Left renal pelvis (tissue), 4 donors: ENCODE measurements at places on chromosomes 6 and 20. TPM values are rescaled to one million over a fixed set of nuclear protein-coding genes. Genes with fewer than 3 reads are reported as not detected.

Gene OPRL1
- polyA plus RNA-seq, result 1.4 TPM

Gene SH3BGRL2
- 32.2 TPM for polyA plus RNA-seq

Gene KCNK15
- polyA plus RNA-seq, result 0.09 TPM

Gene HEY2
- 6.9 TPM for polyA plus RNA-seq

Gene HSPA12B
- polyA plus RNA-seq, result 13.5 TPM

Gene TFAP2A
- polyA plus RNA-seq, result 30.2 TPM

Gene TINAG
- polyA plus RNA-seq, result 29.1 TPM

Gene BEND6
- 5.1 TPM for polyA plus RNA-seq

DNA sequence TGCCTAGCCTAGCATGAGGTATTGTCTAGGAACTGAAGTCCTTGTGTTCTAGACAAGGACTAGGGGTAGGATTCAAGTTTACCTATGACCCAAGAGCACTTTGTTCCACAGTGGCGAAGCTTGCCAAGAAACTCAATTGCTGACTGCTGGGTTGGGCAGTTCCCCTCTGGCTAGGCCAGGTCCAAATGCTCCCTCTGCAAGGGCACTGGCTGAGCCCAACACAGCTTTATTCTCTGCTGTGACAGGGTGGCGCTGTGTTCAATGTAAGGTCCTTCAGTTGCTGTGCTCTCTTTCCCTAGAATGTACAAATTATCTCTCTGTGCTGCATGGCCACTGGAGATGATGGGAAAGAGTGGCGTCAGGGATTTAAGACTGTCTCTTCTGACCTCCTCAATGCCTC, 950.8 kb downstream of the HACE1 start:
- no peak for DNase-seq

- no peak for DNase-seq
Measured at GRCh38 chr20:20744170-20744725, 31.8 kb upstream of the RALGAPA2 start.

GRCh38 chr6:89481695-89482094, 48.7 kb downstream of the ANKRD6 start:
- DNase-seq, result no peak

DNA sequence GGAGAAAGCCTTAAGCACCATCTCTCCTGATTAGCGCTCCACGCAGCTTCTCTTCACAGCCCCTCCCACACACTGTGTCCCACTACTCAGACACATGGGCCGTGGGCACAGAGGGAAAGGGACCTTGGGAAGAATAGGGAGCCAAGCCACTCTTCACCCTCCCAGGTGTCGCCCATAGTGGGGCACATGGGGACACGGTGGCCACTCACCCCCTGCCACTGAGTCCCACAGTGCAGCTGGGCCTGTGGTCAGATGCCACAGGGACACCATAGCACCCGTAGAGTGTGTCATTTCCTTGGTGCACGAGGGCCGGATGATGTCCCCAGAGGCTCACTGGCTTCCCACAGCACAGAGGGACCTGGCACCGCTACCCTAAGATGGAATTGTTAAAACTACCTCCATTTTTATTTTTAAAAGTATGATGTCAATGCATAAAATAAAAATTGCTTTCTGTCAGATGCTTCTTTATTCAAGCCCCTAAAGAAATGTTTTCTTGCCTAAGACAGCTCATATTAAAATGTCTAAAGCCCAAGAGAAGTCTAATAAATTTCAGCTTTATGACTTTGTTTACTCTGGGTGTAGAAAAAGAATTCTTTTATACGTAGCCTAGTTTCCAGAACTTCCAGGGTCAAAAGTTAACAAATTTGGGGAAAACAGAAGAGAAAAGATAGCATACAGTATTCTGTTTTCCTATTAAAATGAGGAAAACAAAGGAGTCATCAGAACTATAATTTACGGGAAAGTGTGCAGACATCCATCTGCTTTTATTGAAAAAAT, 191.0 kb upstream of the SNX9 start:
- no peak for DNase-seq

GRCh38 chr20:50491926-50492634, 18.1 kb upstream of the PTPN1 start:
- DNase-seq, result no peak

- DNase-seq, result no peak
Measured at GRCh38 chr6:123022975-123023374, 26.9 kb downstream of the CLVS2 start.

DNA sequence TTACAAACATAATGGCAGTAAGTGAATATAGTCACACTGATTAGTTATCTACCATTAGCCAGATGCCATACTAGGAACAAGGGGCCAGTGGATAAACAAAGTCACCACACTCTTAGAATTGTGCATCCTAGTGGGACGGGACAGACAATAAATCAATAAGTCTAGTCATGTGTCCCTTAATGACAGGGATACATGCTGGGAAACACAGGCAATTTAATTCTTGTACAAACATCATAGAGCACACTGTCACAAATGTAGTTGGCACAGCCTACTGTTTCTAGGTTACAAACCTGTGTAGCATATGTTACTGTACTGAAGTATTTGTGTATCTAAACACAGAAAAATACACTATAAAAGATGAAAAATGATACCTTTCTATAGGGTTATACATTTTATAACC, 123.0 kb upstream of the FAM184A start:
- no peak for DNase-seq

DNA sequence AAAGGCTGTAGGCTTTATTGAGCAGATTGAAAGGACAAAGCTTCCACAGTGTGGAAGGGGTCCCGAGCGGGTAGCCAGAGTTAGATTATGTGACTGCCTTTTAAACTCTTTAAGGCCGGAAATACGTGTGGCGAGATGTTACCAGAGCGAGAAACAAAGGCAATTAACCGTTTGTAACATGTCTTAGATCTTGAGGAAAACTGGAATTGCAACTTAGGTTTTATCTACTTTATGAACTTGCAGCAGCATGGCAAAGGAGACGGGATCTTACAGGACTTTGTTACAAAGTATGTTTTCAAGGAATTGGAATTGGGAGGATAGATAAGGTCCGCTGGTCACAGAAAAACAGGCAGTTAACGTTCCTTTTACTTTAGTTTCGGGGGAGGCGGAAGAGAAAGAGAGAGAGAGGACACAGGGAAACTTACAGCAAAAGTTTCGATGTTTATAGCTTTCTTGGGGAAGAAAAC, 594.7 kb upstream of the ADGRB3 start:
- no peak for DNase-seq

- DNase-seq, result no peak
Measured at GRCh38 chr6:41596096-41596685, 42.1 kb upstream of the MDFI start.

DNA sequence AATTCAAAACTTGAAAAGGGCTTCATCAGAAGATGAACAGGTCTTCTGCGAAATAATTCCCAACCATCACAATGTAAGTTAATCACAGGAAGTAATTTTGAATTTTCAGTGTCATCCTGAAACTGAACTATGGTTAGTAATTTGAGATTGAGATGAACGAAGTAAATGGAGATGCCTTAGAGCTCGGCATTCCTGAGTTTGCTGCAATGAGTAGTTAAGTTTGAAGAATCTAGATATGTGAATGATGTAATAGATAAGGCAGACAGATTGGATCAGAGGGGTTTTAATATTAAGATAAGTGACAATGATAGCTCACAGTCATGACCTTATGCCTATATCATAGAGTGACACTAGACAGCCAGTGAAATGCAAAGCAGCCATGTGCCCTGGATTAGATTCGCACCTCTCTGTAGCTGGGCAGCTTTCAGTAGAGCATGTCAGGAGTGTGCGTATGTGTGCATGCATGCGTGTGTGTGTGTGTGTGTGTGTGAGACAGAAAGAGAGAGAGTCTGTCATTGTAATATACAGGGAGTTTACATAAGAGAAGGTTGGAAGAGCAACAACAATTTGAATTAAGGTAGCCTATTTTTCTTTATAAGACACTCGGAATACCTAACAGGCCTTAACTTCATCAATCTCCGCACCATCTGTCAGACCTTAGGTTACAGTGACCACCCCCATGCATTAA, 233.0 kb downstream of the GMPR start:
- DNase-seq, result peak; percentile 22

GRCh38 chr6:100509101-100509500, 44.4 kb upstream of the SIM1 start:
- no peak for DNase-seq

GRCh38 chr20:44157061-44157460, 29.9 kb downstream of the JPH2 start:
- DNase-seq, result no peak

GRCh38 chr6:2807342-2808090, 34.1 kb downstream of the SERPINB1 start:
- DNase-seq, result no peak

GRCh38 chr6:119979862-119980261, 630.3 kb upstream of the MAN1A1 start:
- DNase-seq, result no peak

GRCh38 chr20:18794428-18794787, 19.2 kb upstream of the SCP2D1 start:
- no peak for DNase-seq

- DNase-seq, result no peak
Measured at GRCh38 chr20:32440069-32440757, 82.1 kb downstream of the ASXL1 start.

DNA sequence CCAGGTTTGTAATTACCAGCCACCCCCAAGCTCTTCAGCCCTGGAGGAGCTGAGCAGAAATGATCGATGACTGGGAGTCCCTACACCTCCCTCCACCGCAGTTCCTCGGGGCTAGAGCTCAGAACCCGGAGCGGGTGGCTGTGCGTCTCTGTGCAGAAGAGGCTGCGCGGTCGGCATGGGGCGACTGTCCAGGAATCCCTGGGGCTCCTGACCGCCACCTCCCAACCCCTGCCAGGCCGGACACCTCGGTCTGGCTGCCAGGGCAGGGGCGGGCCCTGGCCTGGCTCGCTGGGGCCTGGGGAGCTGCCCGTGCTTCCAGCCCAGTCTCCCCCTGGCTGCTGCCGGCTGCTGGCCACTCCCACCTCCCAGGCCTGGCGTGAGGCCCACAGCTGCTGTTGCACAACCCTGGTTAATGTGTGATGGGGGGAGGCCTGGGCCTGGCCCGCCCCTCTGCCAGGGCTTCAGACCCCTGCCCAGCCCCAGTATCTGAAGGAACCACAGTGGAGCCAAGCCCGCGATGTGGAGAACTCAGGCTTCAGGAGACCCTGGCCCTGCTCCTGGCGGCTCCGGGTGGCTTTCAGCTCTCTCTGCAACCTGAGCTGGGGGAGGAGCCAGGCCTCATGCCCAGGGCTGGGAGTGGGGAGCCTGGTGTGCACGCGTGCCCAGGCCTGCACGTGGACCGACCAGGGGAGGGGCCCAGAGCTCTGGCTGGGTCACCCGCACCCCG, 1.2 kb downstream of the SLC2A4RG start:
- DNase-seq, result peak; percentile 67
